Activated CD4-positive, alpha-beta T cell treated with anti-CD3 and anti-CD28 coated beads, Interleukin-2, amount 50 U/mL, for 4 hours (primary cell): ENCODE measurements at places on chromosomes 12 and 14.

- DNase-seq, result no peak
Observed at GRCh38 chr12:113163030-113163360, 13.5 kb downstream of the CFAP73 start.

- no peak for DNase-seq
Observed at GRCh38 chr12:78316631-78317468, 486.2 kb downstream of the NAV3 start.

GRCh38 chr12:9731797-9732196 is 1.1 kb downstream of the CLECL1 start:
- no peak for DNase-seq

GRCh38 chr12:28104903-28105864 is 85.1 kb upstream of the CCDC91 start:
- no peak for DNase-seq

GRCh38 chr14:31201111-31201510 is 6.5 kb downstream of the HECTD1 start:
- no peak for DNase-seq

DNA sequence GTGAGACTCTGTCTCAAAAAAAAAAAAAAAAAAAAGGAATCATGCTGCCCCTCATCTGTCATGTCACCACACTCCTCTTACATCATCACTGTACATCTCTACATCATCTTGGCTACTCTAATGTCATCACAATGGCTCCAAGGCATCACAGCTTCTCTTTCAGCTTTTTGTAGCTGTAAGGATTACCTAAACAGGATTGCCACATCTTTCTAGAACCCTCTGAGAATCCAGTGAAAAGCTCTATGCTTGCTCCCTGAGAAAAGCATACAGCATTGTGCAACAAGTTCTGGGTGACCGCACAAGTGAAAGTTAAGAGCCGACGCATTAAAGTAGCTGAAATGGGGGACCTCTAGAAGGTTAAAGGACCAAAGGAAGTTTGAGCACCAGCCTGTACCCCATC is 272.5 kb downstream of the C12orf50 start:
- no peak for DNase-seq

GRCh38 chr14:32313844-32314376 is 15.2 kb upstream of the AKAP6 start:
- no peak for DNase-seq

DNA sequence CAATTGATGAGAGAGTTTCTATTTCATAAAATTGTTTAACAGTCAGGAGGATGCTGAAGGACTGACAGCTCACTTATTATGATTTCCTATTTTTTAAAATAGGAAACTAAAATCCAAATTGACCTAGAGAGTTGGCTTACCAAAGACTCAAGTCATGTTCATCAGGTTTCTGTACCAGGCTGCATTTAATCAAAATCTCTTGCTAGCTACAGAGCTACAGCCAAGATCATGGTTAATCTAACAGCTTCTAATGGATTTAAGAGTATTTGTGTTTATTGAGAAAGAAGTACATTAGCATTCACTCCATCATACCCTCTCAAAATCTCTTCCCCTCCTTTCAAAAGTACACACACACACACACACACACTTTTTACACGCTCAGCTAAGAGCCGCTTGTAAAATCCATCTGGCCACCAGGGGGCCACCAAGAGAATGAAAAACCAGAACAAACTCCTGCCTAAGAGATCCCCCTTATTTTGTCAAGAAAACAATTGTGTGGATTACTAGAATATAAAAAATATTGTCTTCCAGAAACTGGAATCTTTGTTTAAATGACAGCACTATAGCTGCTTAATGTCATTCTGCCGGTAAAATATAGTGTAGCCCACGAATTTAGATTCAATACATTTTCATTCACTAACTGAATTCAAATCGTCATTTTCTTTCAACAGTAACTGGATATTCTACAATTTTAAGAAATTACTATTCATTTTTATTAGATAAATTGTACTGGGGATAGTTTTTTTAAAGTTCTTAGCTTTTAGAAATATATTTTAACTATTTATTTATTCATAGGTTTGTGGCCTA is 334.0 kb downstream of the BTG1 start:
- peak; percentile 80 for DNase-seq

GRCh38 chr12:52566847-52567291 is 6.8 kb downstream of the KRT74 start:
- no peak for DNase-seq

DNA sequence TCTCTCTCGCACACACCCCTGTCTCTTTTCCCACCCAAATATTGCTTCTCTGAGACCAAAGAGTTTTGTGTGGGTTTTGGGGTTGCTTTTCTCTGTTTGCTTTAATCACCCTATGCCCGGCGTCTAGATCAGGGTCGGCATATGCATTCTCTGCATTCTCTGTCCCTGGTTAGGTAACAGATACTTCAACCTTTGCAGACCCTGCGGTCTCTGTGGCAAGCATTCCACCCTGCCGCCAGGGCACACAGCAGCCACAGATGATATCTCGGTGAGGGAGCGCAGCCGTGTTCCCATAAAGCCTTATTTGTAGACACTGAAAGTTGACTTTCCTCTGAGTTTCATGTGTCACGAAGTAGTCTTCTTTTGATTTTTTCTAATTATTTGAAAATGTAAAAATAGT is 110.4 kb upstream of the FZD10 start:
- no peak for DNase-seq

DNA sequence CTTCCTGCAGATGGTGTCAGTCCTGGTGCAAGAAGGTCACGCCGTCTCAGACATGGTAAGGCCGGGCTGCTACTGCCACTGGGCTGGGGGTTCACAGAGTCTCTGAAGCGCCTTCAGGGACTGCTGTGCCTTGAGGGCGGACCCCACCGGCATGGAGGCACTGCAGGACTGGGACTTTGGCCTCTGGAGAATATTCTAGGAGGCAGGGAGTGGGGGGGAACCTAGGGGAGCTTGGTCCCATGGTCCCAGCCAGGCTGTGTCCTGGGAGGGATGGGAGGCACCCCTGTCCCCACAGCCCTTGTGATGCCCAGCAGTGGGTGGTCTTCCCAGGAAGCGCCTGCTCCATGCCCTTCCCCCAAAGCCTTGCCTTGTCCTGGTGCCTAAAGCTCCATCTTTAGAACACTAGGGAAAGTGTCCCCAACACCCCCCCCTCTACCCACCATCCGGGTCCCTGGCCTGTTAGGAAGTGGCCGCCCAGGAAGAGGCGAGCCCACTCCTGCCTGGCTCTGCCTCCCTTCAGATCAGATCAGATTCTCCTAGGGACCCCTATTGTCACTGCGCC is 1.5 kb downstream of the AMN start:
- no peak for DNase-seq

DNA sequence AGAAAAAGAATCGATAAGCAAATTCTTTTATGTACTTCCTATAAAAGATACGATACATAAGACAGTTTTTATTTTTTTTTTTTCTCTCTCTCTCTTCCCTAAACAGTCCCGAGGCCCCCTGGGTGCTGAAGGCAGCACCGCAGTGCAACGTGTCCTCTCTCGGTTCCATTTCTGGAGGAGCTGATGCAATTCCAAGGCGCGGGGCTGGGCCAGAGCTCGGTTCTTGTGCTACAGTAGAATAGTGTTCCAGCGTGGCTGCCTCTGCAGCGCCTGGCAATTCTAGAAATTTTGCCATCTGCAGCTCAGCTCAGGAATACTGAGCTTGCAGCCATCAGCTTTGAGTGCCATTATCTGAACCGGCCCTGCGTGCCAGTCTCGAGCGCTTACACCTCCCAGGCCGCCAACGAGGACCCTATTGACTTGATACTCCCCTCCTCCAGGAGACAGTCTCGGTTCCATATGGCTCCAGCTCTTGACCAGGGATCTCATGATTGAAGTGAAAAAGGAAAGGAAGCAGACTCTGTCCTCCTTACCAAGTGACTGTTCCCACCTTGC is 630 bp downstream of the ALDH1L2 start:
- no peak for DNase-seq

DNA sequence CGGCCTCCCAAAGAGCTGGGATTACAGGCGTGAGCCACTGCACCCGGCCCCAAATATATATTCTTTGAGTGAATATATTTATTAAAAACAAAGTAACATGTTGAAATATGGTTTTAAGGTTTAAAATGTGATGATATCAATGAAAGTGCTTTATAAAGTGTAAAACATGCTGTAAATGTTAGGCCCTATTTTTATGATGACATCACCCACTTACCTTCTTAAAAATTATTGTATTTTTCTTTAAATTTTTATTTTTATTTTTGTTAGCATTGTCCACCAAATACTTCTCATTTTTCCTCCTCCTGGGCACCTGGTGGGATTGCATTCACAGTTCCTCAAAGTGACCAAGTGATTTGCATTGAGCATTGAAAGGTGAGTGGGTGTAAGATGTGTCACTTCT is 152.6 kb upstream of the TBX3 start:
- no peak for DNase-seq
